Testis (tissue), 5 donors: ENCODE measurements at places on chromosomes 3 and 15. TPM values are rescaled to one million over a fixed set of nuclear protein-coding genes. Genes with fewer than 3 reads are reported as not detected.
A peak's percentile ranks its signal among the peaks of the same experiment; 100 is the strongest.

DNA sequence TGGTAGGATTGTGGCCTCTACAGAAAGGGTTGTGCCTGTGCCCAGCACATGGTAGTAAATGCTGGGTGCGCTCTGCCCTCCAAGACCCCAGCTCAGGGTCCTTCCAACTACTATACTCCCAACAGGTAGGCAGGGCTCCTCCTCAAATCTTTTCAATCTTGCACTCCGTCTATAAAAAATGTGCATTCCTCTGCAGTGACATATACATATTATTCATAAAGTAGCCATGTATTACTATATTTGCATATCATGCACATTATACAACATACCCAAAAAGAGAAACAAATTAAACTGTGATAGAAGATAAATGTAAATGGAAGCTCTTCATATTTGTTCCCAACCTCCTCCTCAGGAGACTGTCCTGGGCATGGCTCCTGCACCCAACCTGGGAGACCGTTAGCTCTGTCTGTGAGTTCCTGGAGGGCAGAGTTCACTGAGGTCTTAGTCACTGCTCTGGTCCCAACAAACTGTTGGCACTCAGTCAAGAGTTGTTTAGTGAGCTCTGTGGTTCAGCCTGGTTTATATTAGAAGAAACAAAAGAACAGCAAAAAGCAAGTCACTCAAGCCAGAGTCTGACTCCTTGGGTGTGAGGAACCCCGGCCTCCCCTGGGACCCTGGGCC, 47.7 kb upstream of the GRIP2 start:
- no peaks in the 10 kb centered on the region for H3K36me3 ChIP-seq
- H3K27me3 ChIP-seq = no peaks in the 10 kb centered on the region
- H3K27ac ChIP-seq = no peak overlapping the region
- no peak overlapping the region for H3K4me3 ChIP-seq
- no peaks in the 10 kb centered on the region for H3K4me1 ChIP-seq

The MAGEL2 gene
- 3.5 TPM for total RNA-seq

The PLS1 gene
- total RNA-seq = 5.1 TPM

DNA sequence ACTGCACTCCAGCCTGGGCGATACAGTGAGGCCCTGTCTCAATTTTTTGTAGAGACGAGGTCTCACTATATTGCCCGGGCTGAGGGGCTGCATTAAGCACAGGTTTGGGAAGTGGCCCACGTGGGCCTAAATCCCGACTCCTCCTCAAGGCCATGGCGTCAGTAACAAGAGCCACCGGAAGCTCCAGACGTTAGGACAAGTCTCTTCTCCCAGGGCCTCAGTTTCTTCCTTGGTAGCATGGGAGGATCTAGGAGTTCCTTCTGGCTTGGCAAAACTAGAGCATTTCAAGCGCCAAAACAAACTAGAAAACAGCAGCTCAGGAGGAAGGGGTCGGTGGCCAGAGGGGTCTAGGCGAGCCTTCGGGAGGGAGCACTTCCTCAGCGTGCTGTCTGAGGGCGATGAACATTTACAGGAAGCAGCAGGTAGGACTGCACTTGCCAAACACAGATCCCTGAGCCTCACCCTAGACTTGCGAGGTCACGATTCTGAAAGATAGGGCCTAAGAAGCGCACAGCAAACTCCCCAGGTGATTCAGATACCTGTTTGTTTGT, 536 bp downstream of the SNAPC5 start:
- peak overlapping the region; percentile 77 for H3K27ac ChIP-seq
- H3K27me3 ChIP-seq = no peaks in the 10 kb centered on the region
- peak overlapping the region; percentile 91 for H3K4me3 ChIP-seq
- H3K36me3 ChIP-seq = no peaks in the 10 kb centered on the region
- peaks cover 12% of the 10 kb centered on the region for H3K4me1 ChIP-seq
- no peak for DNase-seq

The CLN6 gene
- total RNA-seq = 39.7 TPM

- H3K27me3 ChIP-seq = no peaks in the 10 kb centered on the region
- DNase-seq = no peak
- H3K4me3 ChIP-seq = no peak overlapping the region
- no peaks in the 10 kb centered on the region for H3K36me3 ChIP-seq
- no peak overlapping the region for H3K27ac ChIP-seq
These were observed 30.5 kb upstream of the DCP1A start for GRCh38 chr3:53377794-53378193.

GRCh38 chr3:149529099-149529498, 54.6 kb downstream of the TM4SF4 start:
- peaks cover 25% of the 10 kb centered on the region for H3K4me1 ChIP-seq
- H3K4me3 ChIP-seq = no peak overlapping the region
- no peak for DNase-seq
- peaks cover 3% of the 10 kb centered on the region for H3K36me3 ChIP-seq

The GLDN gene
- 1.3 TPM for total RNA-seq

- H3K4me3 ChIP-seq = no peak overlapping the region
- no peaks in the 10 kb centered on the region for H3K36me3 ChIP-seq
- DNase-seq = no peak
These were observed 5.9 kb downstream of the CLK3 start for GRCh38 chr15:74621546-74621920.

GRCh38 chr3:69510481-69511030, 124.7 kb upstream of the FRMD4B start:
- no peaks in the 10 kb centered on the region for H3K36me3 ChIP-seq
- peaks cover 6% of the 10 kb centered on the region for H3K4me1 ChIP-seq
- H3K27ac ChIP-seq = no peak overlapping the region
- no peak for DNase-seq
- no peak overlapping the region for H3K4me3 ChIP-seq
- H3K27me3 ChIP-seq = no peaks in the 10 kb centered on the region

The LPP gene
- total RNA-seq = 89.9 TPM

The SLC49A4 gene
- 17.7 TPM for total RNA-seq

The ZDHHC23 gene
- total RNA-seq = 38.7 TPM

The CD80 gene
- 0.74 TPM for total RNA-seq
